Head of caudate nucleus (tissue), 42 donors: ENCODE measurements at places on chromosomes 2 and 18.

DNA sequence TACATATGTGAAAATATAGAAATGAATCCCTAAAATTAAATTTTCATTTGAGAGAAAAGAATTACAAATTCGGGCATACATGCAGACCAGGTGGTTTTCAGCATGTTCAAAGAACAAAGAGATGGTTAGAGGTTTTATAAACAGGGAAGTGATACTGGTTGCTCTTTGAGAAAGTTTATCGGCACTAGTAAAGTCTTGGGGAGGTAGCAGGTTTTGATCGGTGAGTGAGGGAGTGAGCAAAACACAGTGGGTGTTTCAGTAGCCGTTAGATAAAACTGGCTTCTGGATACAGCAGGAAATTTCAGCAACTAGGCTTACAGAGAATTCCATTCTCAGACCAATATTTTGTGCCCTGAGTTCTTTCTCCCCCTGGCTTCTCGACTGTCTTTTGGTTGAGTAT lies 51.1 kb downstream of the DSC3 start:
- no peak for DNase-seq

DNA sequence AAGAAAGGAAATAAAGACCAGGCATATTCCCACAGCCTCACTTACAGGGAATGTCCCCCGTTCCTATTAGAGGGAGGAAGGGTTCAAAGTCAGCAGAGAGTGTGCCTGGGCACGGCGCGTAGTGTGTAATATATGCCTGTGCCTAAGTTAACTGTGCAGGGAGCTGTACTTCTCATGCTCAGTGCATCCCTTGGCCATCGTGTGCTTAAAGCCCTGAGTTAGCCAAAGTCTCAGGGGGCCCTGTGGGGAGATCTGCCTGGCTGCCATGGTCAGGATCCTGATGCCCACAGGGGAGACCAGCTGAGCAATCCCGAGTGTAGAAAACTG lies 48.4 kb downstream of the TEX51 start:
- no peak for DNase-seq

DNA sequence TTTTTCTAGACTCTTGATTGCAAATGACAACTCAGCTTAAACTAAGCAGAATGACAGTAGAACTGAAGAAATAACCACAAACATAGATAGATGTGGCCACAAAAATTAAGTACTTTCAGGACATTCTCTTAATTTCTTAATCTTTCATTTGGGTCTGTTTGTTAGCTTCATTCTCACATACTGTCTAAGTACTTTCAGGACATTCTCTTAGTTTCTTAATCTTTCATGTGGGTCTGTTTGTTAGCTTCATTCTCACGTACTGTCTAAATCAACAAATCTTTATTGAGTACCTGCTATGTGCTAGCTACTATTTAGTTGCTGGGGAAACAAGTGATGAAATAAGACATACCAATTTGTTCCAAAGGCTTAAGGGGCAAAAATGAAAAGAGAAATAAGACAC lies 35.1 kb downstream of the FAM117B start:
- DNase-seq: no peak

GRCh38 chr18:63829886-63830285 lies 54.7 kb downstream of the SERPINB7 start:
- no peak for DNase-seq

DNA sequence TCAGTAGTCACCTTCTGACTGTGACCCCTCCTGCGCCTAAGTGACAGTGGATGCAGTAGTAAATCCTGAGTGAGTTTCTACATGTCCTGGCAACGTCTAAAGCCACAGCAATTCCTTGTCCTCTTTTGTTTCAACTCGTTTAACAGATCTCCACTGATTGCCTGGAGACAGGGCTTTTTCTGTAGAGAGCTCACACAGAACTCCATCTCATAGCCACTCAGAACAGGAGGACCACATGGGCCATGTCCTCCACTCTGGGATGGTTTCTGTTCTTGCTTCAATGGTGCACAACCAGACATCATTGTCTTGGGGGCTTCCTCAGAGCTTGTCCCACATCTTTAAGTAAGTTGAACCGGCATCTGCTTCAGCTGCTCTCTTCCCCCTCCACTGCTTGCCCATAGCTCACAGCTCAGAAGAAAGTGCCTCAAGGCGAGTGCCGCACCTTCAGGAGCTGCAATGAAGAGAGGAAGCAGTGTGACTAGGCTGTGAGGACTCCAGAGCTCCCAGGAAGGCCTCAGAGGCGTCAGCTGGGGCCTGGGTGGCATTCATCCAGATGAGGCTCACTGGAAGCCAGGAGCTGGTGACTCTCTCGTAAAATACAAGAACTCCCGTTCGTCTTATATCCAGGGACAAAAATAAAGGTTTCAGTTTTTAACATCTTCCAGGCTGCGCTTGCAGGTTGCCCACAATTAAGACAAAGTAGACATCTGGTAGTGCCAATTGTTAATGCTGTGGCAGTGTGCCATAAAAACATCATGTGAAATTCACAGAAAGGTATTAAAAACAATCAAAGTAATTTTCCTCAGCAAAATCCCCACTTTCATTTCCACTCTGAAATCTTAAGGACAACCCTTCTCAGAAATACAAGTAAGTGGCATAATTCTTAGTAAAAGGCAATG lies 37.3 kb downstream of the ST3GAL5 start:
- DNase-seq: peak; percentile 54

DNA sequence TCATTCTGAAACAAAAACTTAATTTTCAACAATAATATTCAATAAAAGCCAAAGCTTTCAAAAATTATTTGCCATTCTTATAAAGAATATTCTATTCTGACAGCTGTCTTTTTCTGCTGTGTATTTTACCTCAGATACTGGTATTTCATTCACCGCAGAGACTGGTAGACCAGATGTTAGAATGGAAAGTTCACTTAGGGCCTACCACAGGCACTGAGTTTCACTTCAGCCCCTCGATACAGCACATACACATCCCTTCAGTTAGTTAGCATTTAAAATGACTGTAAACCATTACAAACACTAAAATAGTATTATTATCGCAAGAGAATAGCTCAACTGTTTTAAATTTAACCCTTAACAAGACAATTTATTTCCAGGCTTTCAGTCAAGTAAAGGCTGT lies 24.2 kb upstream of the GATA6 start:
- no peak for DNase-seq

DNA sequence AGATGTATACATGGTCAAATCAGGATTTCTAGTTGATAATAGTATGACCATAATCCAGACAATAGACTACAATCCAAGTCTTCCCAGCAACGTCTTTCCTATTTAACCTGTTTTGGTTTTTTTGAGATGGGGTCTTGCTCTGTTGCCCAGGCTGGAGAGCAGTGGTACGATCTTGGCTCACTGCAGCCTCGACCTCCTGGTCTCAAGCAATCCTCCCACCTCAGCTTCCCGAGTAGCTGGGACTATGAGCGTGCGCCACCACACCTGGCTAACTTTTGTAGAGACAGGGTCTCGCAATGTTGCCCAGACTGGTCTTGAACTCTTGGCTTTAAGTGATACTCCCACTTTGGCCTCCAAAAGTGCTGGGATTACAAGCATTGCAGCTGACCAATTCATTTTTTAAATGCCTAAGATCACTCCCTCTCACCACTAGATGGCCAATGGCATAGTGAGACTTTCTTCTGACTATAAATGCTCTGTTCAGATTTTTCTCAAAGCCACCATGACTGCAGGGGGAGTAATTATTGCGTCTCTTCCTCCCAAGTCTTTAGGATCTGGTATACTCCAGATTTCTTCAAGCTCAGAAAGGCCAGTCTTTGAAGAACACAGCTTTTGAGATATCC lies 47.6 kb downstream of the HNRNPLL start:
- no peak for DNase-seq

- no peak for DNase-seq
Observed at GRCh38 chr2:191942090-191942738, 95.3 kb upstream of the CAVIN2 start.

- DNase-seq: no peak
Observed at GRCh38 chr2:206798000-206798399, 32.6 kb downstream of the FASTKD2 start.

DNA sequence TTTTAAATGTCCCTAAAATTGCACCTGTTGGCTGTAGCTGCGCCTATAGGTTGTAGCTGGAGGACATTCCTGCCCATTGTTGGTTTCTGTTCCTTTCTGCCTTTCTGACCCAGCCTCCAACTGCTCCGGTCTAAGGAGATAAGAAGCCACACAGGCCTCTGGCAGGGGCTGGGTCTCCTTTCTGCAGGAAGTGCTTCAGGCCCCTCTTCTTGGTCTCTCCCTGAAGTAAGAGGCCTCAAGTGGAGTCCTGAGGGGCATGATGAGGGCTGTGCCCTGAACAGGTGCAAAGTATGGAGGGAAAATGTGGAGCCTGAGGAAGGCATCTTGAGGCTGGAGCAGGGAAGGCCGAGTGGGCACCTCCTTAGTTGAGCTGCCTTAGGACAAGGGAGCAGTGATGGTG lies 10.4 kb upstream of the SFTPB start:
- DNase-seq: peak; percentile 13

- DNase-seq: no peak
Observed at GRCh38 chr2:48448274-48449061, 81.5 kb upstream of the STON1 start.

DNA sequence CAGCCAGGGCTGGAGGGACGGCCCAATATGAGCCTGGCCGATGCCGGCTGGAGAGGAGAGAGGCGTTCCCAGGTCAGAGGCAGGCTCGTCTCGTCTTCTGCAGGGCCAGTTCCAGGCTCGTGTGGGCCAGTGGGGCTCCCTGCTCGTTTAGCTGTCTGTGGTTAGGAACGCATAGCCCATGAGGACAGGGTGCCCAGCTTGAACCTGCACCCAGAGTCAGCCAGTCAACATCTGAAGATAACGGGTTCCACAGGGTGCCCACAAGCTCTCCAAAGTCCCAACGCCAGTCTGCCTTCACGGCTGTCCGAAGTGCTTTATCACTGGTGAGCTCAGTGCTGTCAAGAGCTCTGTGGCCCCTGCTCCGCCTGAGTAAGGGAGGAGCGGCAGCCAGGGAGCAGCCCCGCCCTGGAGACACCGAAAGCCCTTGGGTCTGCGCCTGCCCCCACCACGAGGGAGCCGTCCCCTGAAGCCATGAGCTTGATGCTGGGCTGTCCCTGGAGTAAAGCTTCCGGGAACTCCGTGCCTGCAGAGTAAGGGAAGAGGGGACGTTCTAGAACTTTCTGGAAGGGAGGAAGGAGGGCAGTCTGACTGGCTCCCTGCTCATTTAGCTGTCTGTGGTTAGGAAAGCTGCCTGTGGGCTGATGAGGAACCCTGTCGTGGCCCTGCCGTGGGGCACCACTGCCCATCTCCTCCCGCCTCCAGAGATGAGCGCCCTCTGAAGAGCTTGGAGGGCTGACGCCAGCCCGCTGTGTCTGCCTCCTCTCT lies 2.7 kb upstream of the HSBP1L1 start:
- DNase-seq: no peak

DNA sequence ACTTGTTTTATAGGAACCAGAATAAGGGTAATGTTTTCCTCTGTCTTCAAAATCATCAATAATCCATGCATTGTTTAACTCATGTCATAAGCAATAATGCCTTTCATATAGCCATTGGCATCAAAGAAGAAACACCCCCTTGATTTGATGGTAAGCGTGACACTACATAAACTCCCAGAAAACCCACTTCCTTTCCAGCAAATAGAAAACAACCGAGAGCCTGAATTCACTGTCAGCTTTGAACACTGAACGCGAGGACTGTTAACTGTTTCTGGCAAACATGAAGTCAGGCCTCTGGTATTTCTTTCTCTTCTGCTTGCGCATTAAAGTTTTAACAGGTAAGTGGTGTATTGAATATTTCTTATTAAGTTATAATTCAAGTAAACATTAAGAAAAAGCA lies at the start of gene ICOS:
Gene ICOS (plus strand): TSS at position 229 of the 400 bp plus-strand sequence. CDS start 52 bp downstream, at position 281.
- no peak for DNase-seq

GRCh38 chr2:14424478-14425390 lies 207.8 kb upstream of the LRATD1 start:
- no peak for DNase-seq

DNA sequence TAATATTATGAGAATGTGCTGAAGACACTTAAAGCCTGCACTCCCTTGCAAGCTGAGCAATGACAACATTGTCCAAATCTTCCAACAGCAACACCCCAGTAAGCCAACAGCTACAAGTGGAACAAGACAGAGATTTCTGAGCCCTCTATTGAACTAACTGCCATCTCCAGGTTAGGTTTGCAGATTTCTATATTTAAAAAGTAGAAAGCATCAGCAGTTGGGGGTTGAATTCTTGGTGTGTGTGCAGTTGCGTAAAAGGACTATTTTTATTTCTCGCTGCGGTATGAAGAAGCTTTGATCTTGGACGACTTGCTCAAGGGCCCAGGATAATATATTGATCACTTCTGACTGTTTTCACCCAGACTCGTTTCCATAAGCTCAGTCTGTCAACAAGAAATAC lies 106.2 kb upstream of the ZFP36L2 start:
- DNase-seq: no peak

DNA sequence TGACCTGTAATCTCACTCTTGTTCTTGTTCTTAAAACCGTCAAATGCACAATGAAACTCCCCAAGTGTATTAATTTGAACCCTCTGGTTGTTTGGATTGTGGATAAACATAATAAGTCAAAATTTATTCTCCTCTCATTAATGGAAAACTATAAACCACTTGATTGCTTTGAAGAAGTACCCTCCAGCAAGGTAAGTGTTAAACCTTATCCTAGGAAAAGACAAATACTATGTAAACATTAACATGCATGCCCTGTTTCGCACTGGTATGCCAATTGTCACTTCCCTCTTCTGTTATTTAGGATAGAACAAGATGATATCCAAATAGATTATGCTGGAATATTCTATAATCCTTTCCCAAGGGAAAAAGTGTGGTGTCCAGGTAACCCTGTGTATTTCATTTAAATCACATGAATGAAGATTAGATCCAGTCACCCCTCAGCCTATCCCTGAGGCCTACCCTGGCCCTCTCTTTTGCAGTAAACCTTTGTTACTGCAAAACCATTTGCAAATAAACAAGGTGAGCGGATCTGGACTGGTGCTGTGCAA lies 1.3 kb downstream of the ADI1 start:
- no peak for DNase-seq

GRCh38 chr18:61643884-61644647 lies 248.7 kb downstream of the RNF152 start:
- no peak for DNase-seq

GRCh38 chr2:106073678-106074406 lies 120.3 kb downstream of the UXS1 start:
- no peak for DNase-seq

DNA sequence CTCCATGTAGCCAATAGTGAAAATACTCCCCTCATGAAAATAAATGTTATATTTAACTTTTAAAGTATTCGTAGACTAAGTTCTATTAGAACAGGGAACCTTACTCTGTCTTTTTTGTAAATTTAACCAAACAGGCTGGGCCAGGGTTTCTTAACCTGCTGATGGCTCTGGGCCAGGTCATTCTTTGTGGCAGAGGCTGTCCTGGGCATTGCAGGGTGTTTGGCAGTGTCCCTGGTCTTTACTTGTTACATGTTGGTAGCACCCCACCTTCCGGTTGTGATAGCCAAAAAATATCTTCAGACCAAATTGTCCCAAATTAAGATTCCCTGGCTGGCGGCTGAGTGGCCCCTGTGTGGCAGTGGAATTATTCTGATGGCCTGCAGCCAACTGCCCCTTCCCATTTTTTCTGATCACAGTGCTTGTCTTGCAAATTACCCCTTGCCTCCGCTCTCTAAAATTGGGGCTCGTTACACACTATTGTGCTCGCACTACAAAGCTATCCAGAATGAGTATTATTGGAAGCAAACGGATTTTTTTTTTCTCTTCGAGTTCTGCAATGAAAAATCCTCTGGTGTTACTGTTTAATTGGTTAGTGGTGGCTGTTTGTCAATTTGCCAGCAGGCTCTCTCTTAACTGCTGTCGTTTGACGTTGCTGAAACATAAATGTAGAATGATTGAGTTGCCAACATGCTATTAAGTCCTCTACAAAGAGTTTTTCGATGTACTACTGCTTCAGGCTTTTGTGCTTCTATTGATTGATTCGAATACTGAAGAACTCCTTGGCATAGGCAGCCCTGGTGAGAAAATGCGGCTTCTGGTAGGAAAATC lies 216.9 kb downstream of the SH3RF3 start:
- no peak for DNase-seq
